Hematopoietic multipotent progenitor cell (in vitro differentiated cells): ENCODE measurements at places on chromosomes 7 and 10. TPM values are rescaled to one million over a fixed set of nuclear protein-coding genes. Genes with fewer than 3 reads are reported as not detected.

DNA sequence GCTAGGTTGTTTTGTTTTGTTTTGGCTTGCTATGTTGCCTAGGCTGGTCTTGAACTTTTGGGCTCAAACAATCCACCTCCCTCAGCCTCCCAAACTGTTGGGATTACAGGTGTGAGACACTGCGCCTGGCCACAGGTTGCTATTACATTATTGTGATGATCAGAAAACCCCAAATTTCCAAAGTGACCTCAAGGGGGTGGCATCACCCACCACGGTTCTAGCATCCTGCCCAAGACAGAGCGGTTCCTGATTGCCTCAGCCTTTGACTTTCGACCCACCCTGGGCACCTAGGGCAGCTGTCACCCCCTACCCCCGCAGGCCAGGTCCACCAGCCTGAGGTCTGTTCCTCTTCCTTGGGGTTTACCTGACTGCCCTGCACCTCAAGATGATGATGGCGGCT lies 28.4 kb downstream of the SBDS start:
- DNase-seq: no peak

Gene CLEC5A
- total RNA-seq: under 0.01 TPM

Gene CYP3A4
- not detected for total RNA-seq

Gene SUN3
- total RNA-seq: not detected

Gene GHRHR
- total RNA-seq: not detected

GRCh38 chr7:140691376-140692045 lies 5.0 kb upstream of the NDUFB2 start:
- DNase-seq: no peak
